ENCODE measurements at places on chromosomes 11 and 22. TPM values are rescaled to one million over a fixed set of nuclear protein-coding genes. Genes with fewer than 3 reads are reported as not detected.

The PLEKHA7 gene
- 8.8 TPM for total RNA-seq

The KRTAP5-8 gene
- not detected for total RNA-seq

The MMP8 gene
- total RNA-seq = not detected

The YWHAH gene
- total RNA-seq = 51.7 TPM

The CBLIF gene
- total RNA-seq = not detected

The UBQLN3 gene
- 0.37 TPM for total RNA-seq

The SEPTIN5 gene
- not detected for total RNA-seq

The USH1C gene
- not detected for total RNA-seq

The BACE1 gene
- total RNA-seq = not detected

The CD6 gene
- not detected for total RNA-seq

The CLMP gene
- total RNA-seq = not detected

The ART1 gene
- not detected for total RNA-seq

The TMEM225 gene
- total RNA-seq = not detected

The TRIM64 gene
- total RNA-seq = not detected

The ACCS gene
- total RNA-seq = 65.3 TPM

The PARVG gene
- total RNA-seq = 6.3 TPM

The LIF gene
- total RNA-seq = not detected

The SCN2B gene
- 0.25 TPM for total RNA-seq

The FAT3 gene
- not detected for total RNA-seq

The ME3 gene
- 1.3 TPM for total RNA-seq

The ST14 gene
- 0.18 TPM for total RNA-seq

The FIBIN gene
- not detected for total RNA-seq

The PKNOX2 gene
- total RNA-seq = 0.18 TPM

The SMTN gene
- 23.5 TPM for total RNA-seq

The RAG2 gene
- total RNA-seq = not detected

The PRODH gene
- total RNA-seq = not detected

The FGF3 gene
- total RNA-seq = not detected

Measured in Karpas-422 (cell line).